Iris pigment epithelial cell (primary cell): ENCODE measurements at places on chromosomes 7 and 10.
A peak's percentile ranks its signal among the peaks of the same experiment; 100 is the strongest.

GRCh38 chr10:3734111-3734510, 50.9 kb downstream of the KLF6 start:
- peak; percentile 36 for DNase-seq

DNA sequence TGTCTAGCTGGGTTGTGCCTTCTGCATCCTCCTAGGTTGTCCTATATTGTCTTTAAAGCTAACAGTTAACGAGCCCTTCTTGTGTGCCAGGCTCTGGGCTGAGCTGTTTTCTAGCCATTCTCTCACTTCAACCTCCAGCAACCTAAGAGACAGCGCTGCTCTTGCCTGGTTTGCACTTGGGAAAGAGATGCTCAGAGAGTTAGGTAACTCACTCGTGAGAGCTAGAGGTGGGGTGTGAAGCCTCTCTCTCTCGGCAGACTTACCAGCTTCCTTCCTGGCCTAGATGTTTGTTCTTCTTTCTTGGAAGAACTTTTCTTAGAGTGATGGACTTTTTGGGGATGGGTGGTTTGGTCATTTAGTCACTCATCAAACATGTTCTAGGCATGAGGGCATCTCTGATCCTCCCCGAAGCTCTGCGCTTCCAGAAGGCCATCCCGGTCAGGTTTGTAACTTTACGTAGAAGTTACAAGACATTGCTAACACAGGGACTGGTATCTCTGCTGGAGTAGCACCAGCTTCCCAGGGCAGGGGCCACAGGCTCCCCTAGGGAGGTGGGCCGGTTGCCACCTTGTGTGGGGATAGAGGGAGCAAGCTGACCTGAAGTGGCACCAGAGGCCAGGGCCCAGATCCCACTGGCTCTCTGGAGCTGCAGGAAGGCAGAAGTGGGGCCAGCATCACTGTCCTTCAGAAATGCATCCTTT, 14.3 kb downstream of the TSPAN15 start:
- no peak for DNase-seq

DNA sequence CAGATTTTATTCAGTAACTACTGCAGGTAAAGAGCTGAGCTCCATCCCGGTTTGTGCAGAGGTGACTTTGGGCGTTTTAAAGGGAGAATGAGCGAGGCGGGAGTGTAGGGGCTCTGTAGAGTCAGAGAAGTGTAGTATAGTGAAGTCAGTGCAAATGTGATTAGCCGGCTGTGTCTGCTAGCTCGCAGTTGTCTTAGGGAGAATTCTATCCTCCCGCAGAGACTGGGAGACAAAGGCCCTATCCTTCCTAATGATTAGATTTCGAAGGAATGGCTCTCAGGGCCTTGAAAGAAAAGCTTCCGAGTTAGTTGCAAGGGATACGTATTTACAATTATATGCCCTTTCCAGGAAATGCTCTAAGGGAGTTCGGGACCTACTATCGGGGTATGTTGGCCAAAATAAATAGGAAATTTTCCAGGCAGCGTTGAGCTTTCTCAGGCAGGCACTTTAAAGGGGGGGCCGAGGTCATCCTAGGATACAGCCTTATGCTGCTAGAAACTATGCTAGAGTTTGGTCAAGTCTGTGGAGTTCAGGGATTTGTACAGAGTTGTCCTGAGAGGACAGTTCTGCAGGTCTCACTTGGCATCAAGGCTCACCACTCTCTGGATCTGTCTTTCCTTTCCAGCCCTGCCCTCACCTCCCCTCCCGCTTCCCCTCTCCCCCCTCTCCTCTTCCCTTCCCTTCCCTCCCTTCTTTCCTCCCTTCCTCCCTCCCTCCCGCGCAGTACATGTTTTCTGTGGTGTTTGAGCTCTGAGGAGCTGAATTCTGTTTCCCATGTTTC, 825 bp downstream of the MRPL32 start:
- no peak for DNase-seq

DNA sequence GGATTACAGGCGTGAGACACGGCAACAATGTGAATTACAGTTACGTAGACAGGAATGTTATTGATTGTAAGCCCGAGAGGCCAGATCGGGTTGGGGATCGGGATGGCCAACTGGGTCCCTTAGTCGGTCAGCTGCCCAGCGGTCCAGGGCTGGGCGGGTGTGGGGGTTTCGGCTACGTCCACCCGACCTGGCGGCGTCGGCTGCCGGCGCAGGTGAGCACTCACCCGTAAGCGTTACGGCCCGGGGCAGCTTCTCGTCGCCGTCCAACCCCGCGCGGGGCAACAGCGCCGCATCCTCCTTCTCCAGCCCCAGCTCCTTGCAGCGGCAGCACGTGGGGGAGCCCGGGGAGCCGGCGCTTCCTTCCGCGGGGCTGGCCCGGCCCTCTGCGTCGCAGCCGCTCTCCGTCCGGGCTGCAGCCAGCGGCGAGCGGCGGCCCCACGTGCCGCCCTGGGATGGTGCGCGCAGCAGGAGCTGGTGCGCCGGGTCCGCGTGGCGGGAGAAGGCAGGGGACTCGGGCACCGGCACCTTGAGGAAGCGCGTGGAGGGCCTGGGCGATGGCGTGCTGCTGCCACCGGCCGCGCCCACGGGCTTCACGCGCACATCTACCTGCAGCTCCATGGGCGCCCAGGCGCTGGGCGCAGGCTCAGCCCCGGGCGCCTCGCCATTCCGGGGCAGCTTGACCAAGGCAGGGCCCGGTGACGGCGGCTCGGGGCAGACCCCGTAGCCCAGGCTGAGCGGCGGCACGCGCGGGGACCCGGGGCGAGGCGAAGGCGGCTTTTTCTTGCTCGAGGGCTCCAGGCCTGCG, 609 bp downstream of the KLRG2 start:
- peak; percentile 20 for DNase-seq

GRCh38 chr7:94838717-94839116, 68.7 kb upstream of the PPP1R9A start:
- no peak for DNase-seq

DNA sequence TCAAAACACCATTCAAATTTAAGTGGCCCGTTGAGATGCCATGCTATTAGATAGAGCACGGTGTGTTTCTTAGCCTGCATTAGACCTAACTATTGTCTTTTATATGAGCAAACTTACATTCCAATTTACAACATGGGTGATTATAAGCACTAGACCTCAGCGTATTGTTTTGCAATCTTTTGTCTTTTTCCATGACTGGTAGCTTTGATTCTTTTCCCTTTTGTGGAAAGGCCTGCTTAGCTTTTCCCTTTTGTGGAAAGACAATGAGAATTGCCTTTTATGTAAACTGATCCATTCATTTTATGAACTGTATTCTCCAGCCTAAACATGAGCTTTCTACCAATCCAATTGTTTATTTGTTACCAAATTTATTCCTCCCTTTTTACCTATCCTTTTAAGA, 823.1 kb downstream of the CCSER2 start:
- no peak for DNase-seq

GRCh38 chr7:77887567-77887966, 89.0 kb downstream of the PHTF2 start:
- DNase-seq, result peak; percentile 91

DNA sequence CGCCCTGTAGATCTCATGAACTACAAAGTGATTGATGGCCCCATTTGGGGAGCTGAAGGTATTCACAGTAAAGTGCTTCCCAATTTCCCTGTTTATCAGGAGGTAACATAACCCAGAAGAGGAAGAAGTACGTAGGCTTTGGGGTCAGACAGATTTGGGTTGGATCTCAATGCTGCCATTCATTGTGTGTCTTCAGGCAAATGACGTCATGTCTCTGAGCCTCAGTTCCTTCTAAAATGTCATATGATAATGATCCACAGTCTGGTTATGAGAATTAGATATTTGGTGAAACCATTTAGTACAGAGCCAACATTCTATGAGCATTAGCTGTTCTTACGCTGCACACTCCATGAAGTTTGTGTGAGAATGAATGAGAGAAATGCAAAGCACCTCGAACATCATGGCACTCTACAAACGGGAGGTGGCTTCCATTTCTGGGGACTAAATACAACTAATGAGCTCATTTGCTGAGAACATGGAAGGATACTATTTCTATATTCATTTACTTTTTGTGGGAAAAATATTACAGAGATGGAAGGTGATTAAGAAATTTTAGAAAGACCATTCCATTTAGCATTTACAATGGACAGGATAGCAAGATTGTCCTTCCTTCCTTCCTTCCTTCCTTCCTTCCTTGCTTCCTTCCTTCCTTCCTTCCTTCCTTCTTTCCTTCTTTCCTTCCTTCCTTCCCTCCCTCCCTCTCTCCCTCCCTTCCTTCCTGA, 13.8 kb upstream of the JCAD start:
- no peak for DNase-seq

DNA sequence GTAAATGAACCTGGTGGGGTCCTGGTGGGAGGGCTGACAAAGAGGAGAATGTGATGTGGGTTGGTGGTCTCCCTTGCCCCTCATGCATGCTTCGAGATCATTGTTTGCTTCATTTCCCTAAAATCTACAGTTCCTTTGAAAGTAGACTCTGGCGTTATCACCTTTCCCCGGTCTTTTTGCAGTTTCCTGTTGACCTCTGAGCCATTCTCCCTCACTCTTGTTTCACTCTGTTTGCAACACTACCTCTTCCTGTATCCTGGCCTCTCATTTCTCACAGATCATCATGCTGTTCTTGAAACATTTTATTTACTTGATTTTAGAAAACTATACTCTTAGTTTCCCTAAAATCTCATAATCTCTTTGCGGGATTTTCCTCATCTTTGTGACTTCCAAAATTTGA, 179.8 kb downstream of the WNT2 start:
- DNase-seq, result no peak
